Activated T-helper 1 cell treated with anti-CD3 and anti-CD28 coated beads, Interleukin-12 subunit alpha, Interleukin-12 subunit beta, Interleukin-2, Interleukin-4 antibody, amounts not matched to agents 30 ng/mL and 10 ng/mL and 1 ng/mL, durations not matched to agents 14 hours and 24 hours and 36 hours (primary cell): ENCODE measurements at places on chromosomes 2 and 18. TPM values are rescaled to one million over a fixed set of nuclear protein-coding genes. Genes with fewer than 3 reads are reported as not detected.

The CHRNG gene
- total RNA-seq, result not detected in 2 replicates

The PLGLB1 gene
- 0.59 and 1.1 TPM in 2 replicates for total RNA-seq

The CFAP53 gene
- 0.31 and 0.34 TPM in 2 replicates for total RNA-seq

The HAAO gene
- 0.37 and 0.86 TPM in 2 replicates for total RNA-seq

The SRD5A2 gene
- not detected in 2 replicates for total RNA-seq
